GM12864 (cell line): ENCODE measurements at places on chromosomes 5 and 9.

DNA sequence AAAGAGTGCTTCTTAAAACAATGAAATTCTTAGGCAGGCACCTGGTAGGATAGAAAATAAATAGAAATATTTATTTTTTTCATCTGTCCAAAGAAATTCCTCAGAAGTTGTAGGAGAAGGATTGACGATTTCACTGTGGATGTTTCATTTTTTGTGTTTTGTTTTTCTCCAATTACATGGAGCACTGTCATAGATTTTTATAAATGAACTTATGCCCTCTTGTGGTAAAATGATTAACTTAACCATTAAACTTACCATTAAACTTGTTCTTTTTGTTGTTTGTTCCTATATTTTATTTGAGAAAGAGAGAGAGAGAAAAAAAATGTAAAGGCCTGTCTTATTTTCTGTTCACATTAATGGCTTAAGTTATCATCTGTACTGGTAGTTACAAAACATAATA lies 339.2 kb downstream of the PRR16 start:
- no peak for DNase-seq

- no peak for DNase-seq
These were observed 45.1 kb upstream of the ROR2 start for GRCh38 chr9:91995000-91995655.

- DNase-seq: no peak
These were observed 7.0 kb downstream of the PDCL start for GRCh38 chr9:122821278-122821943.

DNA sequence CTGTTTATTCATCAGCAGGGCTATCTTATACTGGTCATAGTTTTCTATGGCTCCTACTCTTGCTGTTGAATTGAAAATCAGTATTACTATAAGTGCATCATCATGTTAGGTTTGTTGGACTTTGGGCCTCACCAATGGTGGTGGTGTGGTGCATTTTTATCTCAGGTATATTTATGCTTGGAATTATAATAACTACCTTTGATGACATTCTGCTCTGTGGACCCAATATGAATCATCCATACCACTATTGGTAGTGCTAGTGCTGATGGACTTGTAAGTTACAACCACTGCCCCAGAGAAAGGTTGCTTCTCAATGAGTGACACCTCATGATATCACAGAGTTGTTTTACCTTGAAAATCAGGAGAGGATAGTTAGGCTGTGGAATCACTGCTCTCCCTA lies 28.0 kb downstream of the IL9 start:
- DNase-seq: no peak

- no peak for DNase-seq
These were observed 83.6 kb downstream of the SMC2 start for GRCh38 chr9:104177676-104178075.

GRCh38 chr9:105693435-105694189 lies 729 bp upstream of the TMEM38B start:
- no peak for DNase-seq

DNA sequence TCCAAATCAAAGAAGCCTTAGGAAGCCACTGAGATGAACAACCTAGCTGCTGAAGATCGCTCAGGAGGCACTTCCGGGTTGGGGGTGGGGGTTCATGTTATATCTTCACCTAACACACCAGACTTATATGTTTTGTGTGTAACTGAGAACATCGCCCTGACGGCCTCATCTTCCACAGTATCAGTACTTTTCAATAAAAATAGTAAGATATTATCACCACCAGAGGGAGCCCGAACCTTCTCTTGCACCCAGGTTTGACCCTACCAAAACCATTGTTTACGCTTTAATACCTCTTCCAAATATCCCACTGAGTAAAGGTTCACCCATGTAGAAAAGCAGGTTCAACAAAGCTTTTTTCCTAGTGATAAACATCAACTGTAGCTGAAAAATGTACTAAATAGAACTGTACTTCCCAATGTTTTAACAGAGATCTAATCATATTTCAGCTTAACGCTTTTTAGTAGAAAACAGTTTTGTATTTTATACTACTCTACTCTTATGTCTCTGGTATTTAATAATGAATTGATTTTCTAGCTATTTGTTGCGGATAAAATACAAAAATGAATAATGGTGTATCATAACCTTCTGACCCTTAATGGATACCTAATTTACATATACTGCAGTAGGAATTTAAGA lies 244.0 kb downstream of the EPB41L4A start:
- peak; percentile 25 for DNase-seq
